Retinal pigment epithelial cell (primary cell): ENCODE measurements at places on chromosomes 12 and 14.

- no peak for DNase-seq
Measured at GRCh38 chr12:5577211-5577612, 145.3 kb downstream of the NTF3 start.

DNA sequence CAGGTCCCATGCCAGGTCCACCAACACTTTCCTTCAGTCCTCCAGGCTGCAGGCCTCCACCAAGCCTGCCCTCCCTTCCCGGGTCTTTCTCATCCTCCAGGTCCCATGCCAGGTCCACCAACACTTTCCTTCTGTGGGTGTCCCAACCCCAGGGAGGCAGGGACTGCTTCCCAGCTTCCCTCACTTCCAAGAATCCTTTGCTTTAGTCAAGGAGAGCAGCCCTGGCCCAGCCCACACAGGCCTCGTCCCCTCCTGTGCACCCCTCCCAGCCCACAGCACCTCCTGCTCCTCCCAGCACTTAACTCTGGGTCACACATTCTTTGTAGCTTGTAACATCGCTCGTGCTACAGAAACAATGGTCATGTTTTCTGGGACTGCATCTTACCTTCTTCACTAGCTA, 72.9 kb downstream of the TESC start:
- no peak for DNase-seq

GRCh38 chr12:81692008-81692407, 67.1 kb downstream of the PPFIA2 start:
- no peak for DNase-seq

- DNase-seq, result no peak
Measured at GRCh38 chr14:55621391-55621790, 41.4 kb downstream of the KTN1 start.
